Ecto neural progenitor cell (in vitro differentiated cells): ENCODE measurements at places on chromosomes 3 and 15.

GRCh38 chr15:31954374-31955172 lies 75.7 kb upstream of the CHRNA7 start:
- DNase-seq: no peak

GRCh38 chr15:93201940-93202339 lies 112.9 kb upstream of the RGMA start:
- no peak for DNase-seq

- no peak for DNase-seq
Observed at GRCh38 chr15:57205996-57206395, 170.3 kb upstream of the CGNL1 start.

- no peak for DNase-seq
Observed at GRCh38 chr3:33883951-33884561, 85.6 kb downstream of the PDCD6IP start.

DNA sequence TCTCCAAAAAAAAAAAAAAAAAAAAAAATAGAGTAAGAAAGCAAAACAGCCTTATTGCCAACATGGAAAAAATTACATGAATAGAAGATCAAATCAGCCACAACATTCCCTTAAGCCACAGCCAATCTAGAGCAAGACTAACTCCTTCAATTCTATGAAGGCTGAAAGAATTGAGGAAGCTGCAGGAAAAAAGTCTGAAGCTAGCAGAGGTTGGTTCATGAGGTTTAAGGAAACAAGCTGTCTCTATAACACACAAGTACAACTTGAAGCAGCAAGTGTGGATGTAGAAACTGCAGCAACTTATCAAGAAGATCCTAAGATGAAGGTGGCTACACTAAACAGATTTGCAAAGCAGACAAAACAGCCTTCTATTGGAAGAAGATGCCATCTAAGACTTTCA lies 9.3 kb downstream of the PARL start:
- no peak for DNase-seq

DNA sequence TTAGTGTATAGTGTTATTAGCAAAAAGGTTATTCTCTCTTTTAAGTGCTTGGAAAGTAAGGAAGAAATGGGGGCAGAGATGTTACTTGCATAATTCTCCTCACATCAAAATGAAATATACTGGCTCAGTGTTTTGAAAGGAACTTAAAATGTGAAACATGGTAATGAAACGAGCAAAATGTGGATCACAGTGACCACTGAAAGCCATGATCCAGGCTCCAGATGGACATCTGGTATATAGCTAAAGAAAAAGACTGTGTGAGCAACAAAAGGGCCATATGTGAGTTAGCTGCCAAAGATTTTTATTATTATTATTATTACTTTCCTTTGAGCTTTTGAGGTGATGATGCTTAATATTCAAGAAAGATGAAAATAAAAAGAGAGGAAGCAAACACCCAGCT lies 89.6 kb downstream of the GAP43 start:
- no peak for DNase-seq

- no peak for DNase-seq
Observed at GRCh38 chr3:126441256-126441880, 34.3 kb downstream of the ZXDC start.

DNA sequence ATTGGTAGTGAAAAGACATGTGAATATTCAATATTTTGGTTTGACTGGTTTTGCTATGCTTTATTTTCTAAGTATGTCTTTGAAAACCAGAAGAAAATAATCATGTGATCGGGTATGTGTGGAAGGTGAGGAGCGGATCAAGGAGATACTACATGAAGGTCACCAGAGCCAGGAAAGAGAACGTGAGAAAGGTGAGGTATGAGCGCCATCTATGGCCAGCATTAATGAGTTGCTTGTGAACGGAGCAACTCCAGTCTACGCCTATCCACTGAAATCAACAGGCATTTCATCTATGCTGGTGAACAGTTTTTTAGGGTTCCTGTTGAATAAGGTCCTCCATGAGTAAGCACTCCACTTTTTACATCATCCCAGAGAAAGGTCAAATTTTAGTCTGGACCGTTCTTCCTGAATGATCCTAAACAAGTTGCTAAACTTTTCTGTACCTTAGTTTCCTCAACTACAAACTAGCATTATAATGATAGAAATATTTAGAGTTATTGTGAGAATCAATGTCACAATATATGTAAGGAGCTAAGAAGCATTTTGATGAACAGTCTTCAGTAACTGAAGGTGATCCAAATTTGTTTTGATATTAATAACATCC lies 1435.2 kb upstream of the CADM2 start:
- DNase-seq: peak; percentile 65

- DNase-seq: no peak
Observed at GRCh38 chr15:73601451-73602445, 31.4 kb downstream of the NPTN start.

- no peak for DNase-seq
Observed at GRCh38 chr3:155233213-155233612, 60.3 kb downstream of the STRIT1 start.

GRCh38 chr15:70762469-70763119 lies 764 bp downstream of the UACA start:
- DNase-seq: peak; percentile 66
